Left cardiac atrium (tissue), 4 donors: ENCODE measurements at places on chromosomes 5 and 9.
A peak's percentile ranks its signal among the peaks of the same experiment; 100 is the strongest.

GRCh38 chr5:172396220-172396619, 58.1 kb downstream of the SH3PXD2B start:
- no peak for DNase-seq

DNA sequence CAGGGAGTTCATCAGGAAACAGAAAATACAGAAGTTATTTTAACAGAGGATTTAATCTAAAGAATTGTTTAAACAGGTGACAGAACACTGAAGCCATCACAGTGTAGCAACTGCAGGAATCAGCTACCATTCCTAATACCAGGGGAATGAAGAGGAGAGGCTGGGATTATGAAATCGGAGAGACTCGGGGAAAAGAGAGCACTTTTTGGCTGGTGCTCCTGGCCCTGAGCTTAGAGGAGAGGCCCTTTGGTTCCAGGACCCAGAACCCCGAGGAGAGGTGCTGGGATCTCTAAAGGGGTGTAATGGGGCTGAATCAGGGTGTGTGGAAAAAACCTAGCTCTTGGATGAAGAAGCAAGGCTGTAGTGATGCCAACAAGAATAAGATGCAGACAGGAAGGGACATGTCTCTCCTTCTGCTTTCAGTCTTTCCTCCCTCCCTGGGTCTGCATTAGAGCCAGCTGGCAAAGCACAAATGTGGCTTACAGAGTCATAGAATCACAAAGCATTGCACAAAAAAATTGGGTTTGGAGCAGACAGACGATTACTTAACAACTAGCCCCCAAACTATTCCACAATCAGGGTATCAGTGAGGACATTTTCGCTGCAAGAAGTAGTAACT, 11.6 kb upstream of the SFXN1 start:
- no peak for DNase-seq

GRCh38 chr9:112905084-112905483, 14.4 kb upstream of the SLC46A2 start:
- DNase-seq, result no peak

DNA sequence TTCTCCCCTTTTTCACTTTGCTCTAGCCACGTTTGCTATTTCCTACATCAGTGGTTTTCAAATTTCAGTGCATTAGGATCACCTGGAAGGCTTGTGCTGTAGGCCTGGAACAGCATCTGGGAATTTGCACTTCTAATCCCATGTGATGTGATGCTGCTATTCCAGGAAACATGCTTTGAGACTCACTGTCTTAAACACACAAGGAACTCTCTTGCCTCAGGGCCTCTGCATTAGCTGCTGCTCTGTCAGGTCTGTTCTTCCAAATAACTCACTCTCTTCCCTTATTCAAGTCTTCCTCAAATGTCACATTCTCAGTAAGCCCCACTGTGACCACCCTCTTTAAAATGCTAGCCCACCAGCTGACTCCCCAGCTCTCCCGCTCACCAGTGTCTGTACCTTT, 204.0 kb downstream of the DNAH5 start:
- DNase-seq, result no peak

DNA sequence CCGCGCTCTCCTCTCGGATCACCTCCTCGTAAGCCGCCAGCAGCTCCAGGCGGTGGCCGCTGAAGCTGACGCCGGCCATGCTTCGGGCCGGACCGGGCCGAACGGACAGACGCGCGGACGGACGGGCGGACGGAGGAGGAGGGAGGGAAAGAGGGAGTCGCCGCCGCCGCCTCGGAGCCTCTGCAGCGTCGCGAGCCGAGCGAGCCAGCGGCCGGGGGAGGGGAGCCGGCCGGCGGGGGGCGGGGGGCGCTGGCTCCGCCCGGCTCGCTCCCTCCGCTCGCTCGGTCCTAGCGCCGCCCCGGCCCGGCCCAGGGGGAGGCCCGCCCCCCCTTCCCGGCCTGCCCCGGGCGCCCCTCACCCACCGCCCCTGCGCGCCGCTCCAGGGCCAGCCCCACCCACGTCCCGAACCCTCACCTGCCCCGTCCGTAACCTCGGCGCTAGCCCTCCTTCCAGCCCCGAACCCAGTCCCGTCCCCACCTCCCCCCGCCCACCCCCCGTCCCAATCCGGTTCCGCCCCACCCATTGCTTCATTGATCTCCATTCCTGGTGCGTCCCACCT, at the start of gene DBN1:
DBN1 (minus strand) TSS at position 192 of the 559 bp plus-strand sequence; CDS start at position 79, 113 bp downstream.
- peak; percentile 58 for DNase-seq

DNA sequence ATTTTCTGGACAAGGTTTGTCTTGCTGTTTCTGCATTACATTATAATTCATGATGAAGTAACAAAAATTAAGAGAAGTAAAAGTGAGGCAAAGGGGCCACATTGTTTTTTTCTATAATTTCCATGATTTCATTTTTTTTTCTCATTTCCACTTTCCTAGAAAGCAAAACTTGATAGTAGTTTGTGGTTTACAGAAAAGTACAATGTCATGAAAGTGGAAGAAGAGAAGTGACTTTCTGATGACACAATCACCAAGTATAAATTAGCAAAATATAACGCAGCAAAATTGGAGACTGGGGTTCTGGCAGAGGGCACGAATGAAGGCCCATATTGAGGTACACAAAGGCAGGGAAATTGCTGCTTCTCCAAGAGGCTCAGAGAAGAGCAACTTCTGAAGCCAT, 5.0 kb upstream of the IFNA14 start:
- DNase-seq, result no peak

DNA sequence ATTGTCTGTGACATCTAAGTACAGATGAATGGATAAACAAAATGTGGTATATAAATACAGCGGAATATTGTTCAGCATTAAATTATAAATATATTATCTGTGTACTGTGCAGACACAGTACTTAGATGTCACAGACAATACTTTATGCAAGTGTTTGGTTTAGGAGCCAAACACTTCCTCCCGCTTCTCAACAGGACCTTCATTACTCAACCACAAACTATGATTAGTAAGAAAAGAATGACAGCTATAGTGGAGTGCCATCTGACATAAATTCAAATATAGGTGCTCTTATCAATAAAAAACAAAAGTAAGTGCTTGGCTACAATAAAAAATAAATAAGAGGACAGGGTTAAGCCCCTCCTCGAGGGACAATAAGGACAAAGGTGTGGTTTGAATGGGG, 38.9 kb upstream of the STX17 start:
- no peak for DNase-seq

DNA sequence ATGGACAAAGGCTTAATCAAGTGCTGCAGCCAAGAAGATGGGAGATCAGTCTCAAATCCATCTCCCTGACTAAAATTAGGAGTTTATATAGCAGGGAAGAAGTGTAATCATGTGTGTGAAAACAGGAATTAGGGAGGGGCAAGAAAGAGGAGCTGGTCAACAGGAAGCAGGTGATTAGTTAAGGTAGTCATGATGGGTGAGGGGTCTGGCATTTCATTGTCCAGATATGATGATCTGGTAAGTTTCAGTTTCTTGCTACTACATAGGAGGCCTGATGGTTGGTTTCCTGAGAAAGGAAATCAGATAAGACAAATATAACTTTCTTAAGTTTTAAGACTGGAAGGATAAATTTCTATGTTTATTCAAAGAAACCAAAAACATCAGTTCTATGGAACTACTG, 455.6 kb upstream of the GRAMD2B start:
- no peak for DNase-seq

DNA sequence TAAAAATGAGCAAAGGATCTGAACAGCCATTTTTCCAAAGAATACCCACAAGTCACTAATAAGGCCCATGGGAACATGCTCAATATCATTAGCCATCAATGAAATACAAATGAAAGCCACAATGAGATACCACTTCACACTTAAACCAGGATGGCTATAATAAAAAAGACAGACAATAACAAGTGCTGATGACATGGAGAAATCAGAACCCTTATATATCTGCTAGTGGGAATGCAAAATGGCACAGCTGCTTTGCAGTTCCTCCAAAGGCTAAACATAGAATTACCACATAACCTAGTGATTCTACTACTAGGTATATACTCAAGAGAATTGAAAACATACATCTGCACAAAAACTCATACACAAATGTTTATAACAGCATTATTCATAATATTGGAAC, 83.7 kb downstream of the HOMER1 start:
- no peak for DNase-seq

DNA sequence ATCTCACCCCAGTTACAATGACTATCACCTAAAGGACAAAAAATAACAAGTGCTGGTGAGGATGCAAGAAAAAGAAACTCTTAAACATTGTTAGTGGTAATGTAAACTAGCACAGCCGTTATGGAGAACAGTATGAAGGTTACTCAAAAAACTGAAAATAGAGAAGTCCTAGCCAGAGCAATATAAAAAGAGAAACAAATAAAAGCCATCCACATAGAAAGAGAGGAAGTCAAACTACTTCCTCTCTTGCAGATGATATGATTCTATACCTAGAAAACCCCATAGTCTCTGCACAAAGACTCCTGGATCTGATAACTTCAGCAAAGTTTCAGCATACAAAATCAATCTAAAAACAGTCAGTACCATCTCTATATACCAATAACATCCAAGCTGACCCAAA, 221.5 kb upstream of the FAM174A start:
- DNase-seq, result no peak
